ENCODE measurements at places on chromosomes 4 and X. TPM values are rescaled to one million over a fixed set of nuclear protein-coding genes. Genes with fewer than 3 reads are reported as not detected.

- peak overlapping the region; percentile 96 for H3K4me3 ChIP-seq
- peaks cover 23% of the 10 kb centered on the region for H3K4me1 ChIP-seq
- peak; percentile 31 for DNase-seq
- no peaks in the 10 kb centered on the region for H3K27me3 ChIP-seq
These were observed 901 bp downstream of the JADE1 start for GRCh38 chr4:128810331-128810870.

GRCh38 chrX:25049357-25049756, 33.6 kb upstream of the ARX start:
- no peak overlapping the region for H3K27ac ChIP-seq
- no peak overlapping the region for H3K4me3 ChIP-seq
- peaks cover 13% of the 10 kb centered on the region for H3K4me1 ChIP-seq
- DNase-seq: no peak
- no peaks in the 10 kb centered on the region for H3K36me3 ChIP-seq
- H3K27me3 ChIP-seq: peaks cover 2% of the 10 kb centered on the region

DNA sequence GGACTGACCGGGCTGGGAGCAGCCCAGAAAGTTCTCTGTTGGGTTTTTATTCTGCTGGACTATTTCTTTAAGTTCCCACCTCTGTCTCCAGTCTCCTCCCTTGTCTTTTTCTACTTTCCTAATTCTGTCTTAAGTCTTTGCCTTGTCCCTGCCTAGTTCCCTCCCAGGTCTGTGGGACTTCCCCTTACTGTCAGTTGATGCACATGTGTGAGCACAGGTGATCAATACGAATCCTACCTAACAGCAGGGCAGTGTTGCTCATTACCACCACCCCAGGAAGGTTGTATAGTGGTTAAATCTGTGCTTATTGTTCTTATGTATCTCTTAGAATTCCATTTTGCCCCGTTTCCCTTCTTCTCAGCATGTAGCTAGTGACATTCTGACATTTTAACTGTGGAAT, 62.1 kb downstream of the GALNTL6 start:
- no peaks in the 10 kb centered on the region for H3K4me1 ChIP-seq
- H3K36me3 ChIP-seq: no peaks in the 10 kb centered on the region
- no peak overlapping the region for H3K4me3 ChIP-seq
- DNase-seq: no peak

DNA sequence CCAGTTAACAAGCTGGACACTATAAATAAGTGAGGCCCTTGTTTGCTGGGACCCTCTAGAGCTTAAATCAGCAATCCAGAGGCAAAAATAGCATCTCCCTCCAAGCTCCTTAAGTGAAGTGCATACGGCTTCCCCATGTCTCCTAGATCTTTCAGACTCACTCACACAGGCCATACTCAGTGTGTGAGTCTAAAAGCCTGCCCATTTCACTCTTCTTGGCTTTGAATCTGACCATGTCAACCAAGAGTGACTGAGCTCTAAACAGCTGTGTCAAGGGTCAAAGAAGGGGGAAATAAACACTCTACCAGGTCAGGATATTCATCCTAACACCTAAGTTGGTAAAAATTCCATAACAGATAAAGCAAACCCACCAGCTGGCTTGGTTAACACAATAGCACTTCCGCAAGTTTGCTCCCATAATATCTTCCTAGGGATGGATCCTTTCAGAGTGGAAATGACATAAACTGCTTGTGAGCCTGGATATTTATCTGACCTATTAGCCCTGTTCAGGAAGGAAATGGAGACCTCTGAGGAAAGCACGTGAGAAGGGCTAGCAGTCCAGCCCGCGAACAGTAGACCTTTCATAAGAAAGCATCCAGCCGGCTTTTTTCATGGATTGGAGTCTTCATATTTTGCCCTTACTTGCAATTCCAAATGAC, 65.6 kb downstream of the MID1 start:
- no peak overlapping the region for H3K4me3 ChIP-seq
- no peak overlapping the region for H3K27ac ChIP-seq
- no peaks in the 10 kb centered on the region for H3K4me1 ChIP-seq
- H3K27me3 ChIP-seq: no peaks in the 10 kb centered on the region
- H3K36me3 ChIP-seq: no peaks in the 10 kb centered on the region

ABCD1 gene
- 16.5 TPM for total RNA-seq

Data from activated CD4-positive, alpha-beta memory T cell treated with anti-CD3 and anti-CD28 coated beads, Interleukin-2, amount 10 ng/mL, durations not matched to agents 7 days and 5 days (primary cell).